ENCODE measurements at places on chromosomes 3 and 15.

GRCh38 chr3:116034794-116035193 is 410.5 kb downstream of the LSAMP start:
- no peak for DNase-seq

- DNase-seq, result no peak
Observed at GRCh38 chr3:11898611-11899325, 52.1 kb upstream of the TAMM41 start.

GRCh38 chr3:136135039-136135802 is 60.9 kb downstream of the MSL2 start:
- DNase-seq, result no peak

DNA sequence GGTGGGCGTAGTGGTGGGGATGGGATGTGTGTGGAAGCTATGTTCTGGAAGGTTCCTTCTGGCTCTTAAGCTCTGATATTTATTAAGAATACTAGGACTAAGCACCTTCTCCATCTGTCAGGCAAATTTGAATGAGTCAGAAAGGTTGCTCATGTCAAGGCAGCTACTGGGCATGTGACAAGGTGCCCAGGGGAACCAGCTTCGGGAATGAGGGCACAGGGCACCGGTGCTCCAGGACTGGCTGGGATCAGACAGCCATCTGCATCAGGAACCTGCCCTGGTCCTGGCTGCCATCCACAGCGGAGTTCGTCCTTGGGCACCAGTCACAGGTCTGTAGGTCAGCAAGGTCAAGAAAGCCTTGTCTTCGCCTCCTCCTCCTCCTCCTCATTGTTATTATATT is 32.5 kb downstream of the CA12 start:
- no peak for DNase-seq

- no peak for DNase-seq
Observed at GRCh38 chr15:95929232-95929846, 401.2 kb upstream of the NR2F2 start.

DNA sequence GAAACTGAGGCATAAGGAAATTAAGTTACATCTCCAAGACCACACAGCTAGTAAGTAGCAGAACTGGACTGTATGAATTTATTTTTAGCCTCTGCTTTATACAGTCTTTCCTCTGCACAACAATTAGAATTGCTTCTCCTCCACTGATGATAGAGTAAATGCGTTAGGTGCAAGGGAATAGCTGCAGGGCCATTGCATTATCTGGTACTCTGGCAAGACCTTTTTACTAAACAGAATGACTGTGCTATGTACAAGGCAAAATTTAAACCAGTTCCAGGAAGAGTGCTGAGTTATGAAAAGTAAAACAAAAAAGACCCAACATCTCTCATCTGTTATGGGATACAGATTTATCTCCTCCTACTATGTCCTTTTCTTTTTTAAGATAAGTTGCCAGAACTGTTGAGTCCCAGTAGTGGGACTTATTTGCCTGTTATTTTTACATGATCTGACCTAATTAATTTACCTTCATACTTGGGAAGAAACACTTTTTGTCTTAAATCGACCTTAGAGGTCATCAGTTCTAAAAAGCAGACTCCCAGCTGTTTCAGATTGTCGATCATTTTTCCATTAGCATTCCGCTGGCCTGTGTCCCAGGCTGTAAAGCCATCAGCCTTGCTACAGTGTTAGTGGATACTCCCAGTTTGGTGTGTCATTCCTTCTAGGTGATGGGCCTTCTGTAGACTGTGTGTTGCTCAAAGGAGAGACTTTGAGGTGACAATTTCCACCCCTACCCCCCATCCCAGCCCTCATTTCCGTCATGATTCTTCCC is 147.5 kb upstream of the NUDT16 start:
- no peak for DNase-seq

- no peak for DNase-seq
Observed at GRCh38 chr3:185164428-185165217, 11.8 kb upstream of the C3orf70 start.

- no peak for DNase-seq
Observed at GRCh38 chr3:195916991-195917390, 8.6 kb upstream of the TNK2 start.

DNA sequence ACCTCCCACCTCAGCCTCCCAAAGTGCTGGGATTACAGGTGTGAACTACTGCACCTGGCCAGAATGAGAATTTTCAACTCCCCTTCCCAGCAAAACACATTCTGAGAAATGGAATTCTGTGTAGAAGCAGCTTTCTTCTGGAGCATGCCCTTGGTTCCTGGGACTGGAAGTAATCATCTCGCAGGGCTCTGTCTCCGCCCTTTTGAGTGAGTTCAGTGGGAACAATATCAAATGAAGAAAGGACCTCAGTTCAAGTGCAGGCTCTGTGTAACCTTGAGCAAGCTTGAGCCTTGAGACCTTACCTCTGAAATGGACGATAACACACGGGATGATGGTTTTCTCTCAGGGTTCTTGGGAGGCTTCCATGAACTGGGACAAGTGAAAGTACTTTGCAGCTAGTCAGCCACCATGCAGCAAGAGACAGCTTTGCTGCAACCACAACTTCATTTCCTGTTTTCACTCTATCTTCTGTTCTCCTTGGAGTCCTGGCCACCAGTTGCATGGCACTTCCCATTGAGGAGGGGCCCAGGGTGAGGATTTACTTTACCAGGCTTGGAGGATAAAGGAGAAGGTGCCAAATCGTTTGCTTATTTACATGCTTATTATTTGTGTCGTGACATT is 35.7 kb upstream of the IGF1R start:
- DNase-seq, result no peak

GRCh38 chr15:39661776-39662175 is 80.9 kb downstream of the THBS1 start:
- DNase-seq, result no peak

- no peak for DNase-seq
Observed at GRCh38 chr15:48400086-48400485, 68.9 kb downstream of the DUT start.

GRCh38 chr15:83612898-83613635 is 40.9 kb upstream of the ADAMTSL3 start:
- no peak for DNase-seq

GRCh38 chr3:14209581-14210289 is 31.1 kb downstream of the LSM3 start:
- DNase-seq, result no peak

GRCh38 chr15:28984421-28985315 is 98.9 kb downstream of the APBA2 start:
- no peak for DNase-seq

- DNase-seq, result no peak
Observed at GRCh38 chr3:108085810-108086350, 5.0 kb downstream of the CD47 start.

Data from GM10248 (cell line).